ENCODE measurements at places on chromosomes 12 and 14. TPM values are rescaled to one million over a fixed set of nuclear protein-coding genes. Genes with fewer than 3 reads are reported as not detected.

DNA sequence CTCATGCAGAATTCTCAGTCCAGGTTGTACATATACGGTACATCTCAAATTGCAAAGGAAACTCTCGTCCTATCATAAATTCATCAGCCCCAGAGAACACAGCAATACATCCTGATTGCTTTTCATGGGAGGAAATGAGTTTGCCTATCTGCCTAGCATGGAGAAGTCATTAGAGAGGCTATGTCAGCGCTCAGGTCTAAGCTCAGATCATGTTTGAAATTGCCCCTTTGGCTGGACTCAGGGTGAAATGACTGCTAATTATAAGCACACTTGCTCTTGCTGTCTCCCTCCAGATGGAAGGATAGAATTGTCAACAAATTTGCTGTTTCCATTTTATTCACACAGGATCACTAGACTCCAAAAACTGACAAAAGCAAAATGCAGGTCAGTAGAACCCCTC lies 178.4 kb downstream of the RIMBP2 start:
- H3K4me3 ChIP-seq: no peak overlapping the region
- H3K27ac ChIP-seq: no peak overlapping the region
- H3K4me1 ChIP-seq: no peaks in the 10 kb centered on the region
- H3K27me3 ChIP-seq: no peaks in the 10 kb centered on the region

The SOX5 gene
- total RNA-seq: not detected

GRCh38 chr12:93783832-93784231 lies 106.7 kb downstream of the CRADD start:
- peaks cover 75% of the 10 kb centered on the region for H3K4me1 ChIP-seq
- no peak overlapping the region for H3K4me3 ChIP-seq
- no peaks in the 10 kb centered on the region for H3K27me3 ChIP-seq
- DNase-seq: peak; percentile 19
- H3K36me3 ChIP-seq: no peaks in the 10 kb centered on the region

The NR1H4 gene
- total RNA-seq: not detected

DNA sequence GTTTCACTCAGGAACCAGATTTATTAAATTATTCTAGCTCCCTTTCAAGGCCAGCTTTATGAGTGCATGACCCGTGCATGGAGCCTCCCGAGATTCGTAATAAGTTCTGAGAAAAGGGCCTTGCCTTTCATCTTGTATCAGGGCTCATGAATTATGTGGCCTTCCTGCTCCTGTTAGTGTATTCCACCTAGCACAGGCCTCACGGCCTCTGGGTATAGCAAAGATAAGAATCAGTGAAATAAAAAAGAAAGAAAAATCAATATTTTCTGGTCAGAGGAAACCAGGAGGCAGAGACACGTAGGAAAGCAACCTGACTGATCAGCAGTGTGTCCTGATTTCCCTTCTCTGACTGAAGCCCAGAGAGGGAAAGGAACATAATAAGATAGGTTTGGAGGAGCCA lies 111.4 kb downstream of the SLC35F4 start:
- H3K4me1 ChIP-seq: peaks cover 4% of the 10 kb centered on the region
- DNase-seq: no peak
- no peaks in the 10 kb centered on the region for H3K36me3 ChIP-seq
- H3K27me3 ChIP-seq: no peaks in the 10 kb centered on the region
- no peak overlapping the region for H3K4me3 ChIP-seq
- no peak overlapping the region for H3K27ac ChIP-seq

The CATSPERB gene
- total RNA-seq: 0.11 TPM

The IFNG-AS1 gene
- total RNA-seq: not detected

GRCh38 chr14:100333827-100334226 lies 10.7 kb downstream of the SLC25A47 start:
- H3K36me3 ChIP-seq: peaks cover 32% of the 10 kb centered on the region
- no peaks in the 10 kb centered on the region for H3K4me1 ChIP-seq

The RPGRIP1 gene
- not detected for total RNA-seq

The AICDA gene
- not detected for total RNA-seq

- peak overlapping the region; percentile 40 for H3K27ac ChIP-seq
- peak overlapping the region; percentile 73 for H3K4me3 ChIP-seq
- no peaks in the 10 kb centered on the region for H3K36me3 ChIP-seq
- DNase-seq: no peak
- peaks cover 19% of the 10 kb centered on the region for H3K4me1 ChIP-seq
These were observed 28.3 kb upstream of the HIGD1C start for GRCh38 chr12:50924131-50924438.

- H3K36me3 ChIP-seq: no peaks in the 10 kb centered on the region
- no peak for DNase-seq
- no peaks in the 10 kb centered on the region for H3K27me3 ChIP-seq
- H3K27ac ChIP-seq: no peak overlapping the region
These were observed 3.9 kb downstream of the STAC3 start for GRCh38 chr12:57247041-57247440.

GRCh38 chr12:116142936-116143898 lies 134.3 kb downstream of the MED13L start:
- peak overlapping the region; percentile 79 for H3K27ac ChIP-seq
- H3K4me3 ChIP-seq: peak overlapping the region; percentile 52
- H3K36me3 ChIP-seq: no peaks in the 10 kb centered on the region
- DNase-seq: peak; percentile 83
- peaks cover 64% of the 10 kb centered on the region for H3K4me1 ChIP-seq

The SALL2 gene
- 2.7 TPM for total RNA-seq

GRCh38 chr14:49977126-49977841 lies 84.4 kb downstream of the ARF6 start:
- H3K36me3 ChIP-seq: no peaks in the 10 kb centered on the region
- H3K27ac ChIP-seq: 0 out of 2 replicates have a peak overlapping the region, but pooled peaks have one; percentile 1
- no peaks in the 10 kb centered on the region for H3K27me3 ChIP-seq
- no peak overlapping the region for H3K4me3 ChIP-seq

GRCh38 chr14:90839024-90839888 lies 23.0 kb upstream of the TTC7B start:
- H3K27me3 ChIP-seq: no peaks in the 10 kb centered on the region
- 0 out of 2 replicates have a peak overlapping the region, but pooled peaks have one; percentile 15 for H3K4me3 ChIP-seq
- H3K36me3 ChIP-seq: no peaks in the 10 kb centered on the region

DNA sequence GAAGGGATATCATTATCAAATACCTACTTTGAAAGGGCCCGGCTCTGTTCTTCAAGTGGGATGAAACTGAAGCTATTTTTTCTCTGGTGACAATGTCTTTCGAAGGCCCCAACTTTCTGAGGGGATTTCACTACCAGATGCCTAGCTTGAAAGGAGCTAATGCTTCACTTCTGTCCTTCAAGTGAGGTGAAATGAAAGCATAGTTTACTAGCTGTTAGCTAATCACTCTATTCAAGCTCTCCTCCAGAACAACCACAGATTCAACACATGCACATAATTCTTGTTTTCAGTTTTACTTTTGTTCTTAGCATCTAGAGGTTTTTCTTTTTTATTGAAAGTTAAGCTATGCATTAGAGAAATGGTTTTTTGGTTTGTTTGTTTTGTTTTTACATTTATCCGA lies 571.4 kb downstream of the NOVA1 start:
- no peak for DNase-seq
- no peaks in the 10 kb centered on the region for H3K36me3 ChIP-seq
- H3K27ac ChIP-seq: no peak overlapping the region
- no peak overlapping the region for H3K4me3 ChIP-seq
- no peaks in the 10 kb centered on the region for H3K4me1 ChIP-seq

DNA sequence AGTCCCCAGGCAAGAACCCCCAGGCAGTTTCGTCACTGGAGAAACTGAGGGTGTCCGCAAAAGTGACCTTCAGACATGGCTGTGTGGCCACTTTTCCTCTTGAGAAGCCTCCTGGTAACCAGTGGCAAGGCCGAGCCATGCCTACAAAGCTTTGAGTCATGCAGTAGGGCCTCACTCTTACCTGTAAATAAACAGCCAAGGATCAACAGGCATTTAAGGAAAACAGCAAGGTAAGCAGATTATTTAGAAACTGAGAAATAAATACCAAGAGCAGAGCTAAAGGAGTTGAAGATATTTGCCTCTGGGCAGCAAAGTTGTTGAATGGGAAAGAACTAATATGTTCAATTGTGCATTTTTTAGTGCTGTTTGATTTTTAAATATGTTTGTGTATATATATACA lies 141.0 kb upstream of the BCL2L14 start:
- no peak overlapping the region for H3K27ac ChIP-seq
- no peaks in the 10 kb centered on the region for H3K4me1 ChIP-seq
- no peak overlapping the region for H3K4me3 ChIP-seq
- H3K27me3 ChIP-seq: 0 out of 2 replicates have a peak, but pooled peaks cover 4% of the 10 kb centered on the region

GRCh38 chr12:3989218-3989550 lies 116.0 kb upstream of the PARP11 start:
- H3K36me3 ChIP-seq: no peaks in the 10 kb centered on the region
- H3K27ac ChIP-seq: no peak overlapping the region
- DNase-seq: no peak
- H3K4me1 ChIP-seq: no peaks in the 10 kb centered on the region
- H3K4me3 ChIP-seq: no peak overlapping the region

DNA sequence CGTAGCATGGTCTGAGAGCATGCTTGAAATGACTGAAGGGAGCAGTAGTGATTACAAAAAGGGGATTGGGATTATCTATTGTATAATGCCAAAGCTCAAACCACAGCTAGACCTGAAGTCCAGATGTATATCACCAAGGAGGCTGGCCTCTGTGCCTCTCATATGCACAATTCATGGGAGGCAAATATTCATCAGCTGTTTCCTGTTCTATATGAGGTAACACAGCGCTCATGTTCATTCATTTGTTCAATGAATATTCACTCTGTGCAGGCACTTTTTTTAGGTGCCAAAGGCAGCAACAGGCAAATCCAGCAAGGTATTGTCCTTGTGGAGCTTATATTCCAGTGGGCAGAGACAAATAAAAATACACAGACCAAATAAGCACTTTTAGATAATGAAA lies 39.0 kb downstream of the CRACR2A start:
- no peaks in the 10 kb centered on the region for H3K36me3 ChIP-seq
- no peak overlapping the region for H3K4me3 ChIP-seq
- H3K27me3 ChIP-seq: no peaks in the 10 kb centered on the region
- H3K27ac ChIP-seq: no peak overlapping the region
- H3K4me1 ChIP-seq: no peaks in the 10 kb centered on the region
- DNase-seq: no peak

The ZBTB1 gene
- total RNA-seq: 60.0 TPM

The RASSF8 gene
- 80.1 TPM for total RNA-seq

DNA sequence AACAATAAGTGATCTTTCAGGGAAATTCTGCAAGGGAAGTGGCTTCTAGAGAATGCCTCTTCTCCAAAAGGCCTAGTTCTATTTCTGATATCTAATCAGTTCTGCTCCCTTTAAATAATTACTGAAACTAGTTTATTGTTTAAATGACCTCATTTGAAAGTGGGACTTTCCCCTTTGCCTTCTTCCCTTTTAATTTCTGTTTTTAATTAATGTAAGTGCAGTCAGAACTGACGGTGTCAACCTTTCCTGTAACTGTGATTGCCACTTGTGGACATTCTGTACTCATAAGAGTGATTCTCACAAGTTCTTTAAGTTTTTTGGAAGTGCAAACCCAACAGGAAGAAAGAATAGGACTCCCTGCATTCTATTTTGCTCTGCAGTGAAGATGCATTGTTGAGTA lies 265.3 kb upstream of the PLEKHG7 start:
- no peak for DNase-seq
- H3K27ac ChIP-seq: no peak overlapping the region
- no peaks in the 10 kb centered on the region for H3K27me3 ChIP-seq
- H3K36me3 ChIP-seq: no peaks in the 10 kb centered on the region
- peaks cover 15% of the 10 kb centered on the region for H3K4me1 ChIP-seq
- H3K4me3 ChIP-seq: no peak overlapping the region

GRCh38 chr14:102924632-102925588 lies 2.4 kb downstream of the AMN start:
- peaks cover 41% of the 10 kb centered on the region for H3K27me3 ChIP-seq
- H3K4me3 ChIP-seq: no peak overlapping the region
- no peak overlapping the region for H3K27ac ChIP-seq
- DNase-seq: no peak
- no peaks in the 10 kb centered on the region for H3K4me1 ChIP-seq

DNA sequence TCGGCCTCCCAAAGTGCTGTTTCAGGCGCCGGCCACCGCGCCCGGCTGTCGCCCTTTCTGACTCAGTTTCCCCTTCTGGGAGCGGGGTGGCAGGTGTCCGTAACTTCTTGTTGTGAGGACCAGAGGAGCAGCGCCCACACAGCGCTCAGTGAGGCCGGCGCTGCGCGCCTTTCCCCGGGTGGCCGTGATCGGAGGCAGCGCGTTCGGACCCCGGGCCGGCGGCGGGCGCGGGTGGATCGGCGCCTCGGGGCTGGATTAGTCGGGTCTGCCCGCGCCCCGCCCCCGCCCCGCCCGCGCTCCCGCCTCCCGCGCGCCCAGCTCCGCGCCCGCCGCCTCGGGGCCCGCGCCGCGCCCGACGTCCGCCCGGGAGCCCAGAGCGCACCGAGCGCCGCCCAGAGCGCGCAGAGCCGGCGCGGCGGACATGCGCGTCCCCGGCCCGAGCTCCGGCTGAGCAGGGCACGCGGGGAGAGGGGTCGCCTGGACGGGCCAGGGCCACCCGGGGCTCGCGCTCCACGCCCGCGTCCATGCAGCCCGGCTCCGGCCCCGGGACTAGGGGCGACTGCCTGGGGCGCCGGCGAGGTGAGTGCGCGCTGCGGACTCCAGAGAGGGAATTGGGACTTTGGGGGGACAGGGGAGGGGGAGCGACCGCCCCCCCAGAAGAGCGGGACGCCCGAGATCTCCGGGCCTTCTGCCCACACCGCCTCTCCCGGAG lies 50.6 kb downstream of the LRCOL1 start:
- peak overlapping the region; percentile 79 for H3K4me3 ChIP-seq
- H3K4me1 ChIP-seq: 0 out of 2 replicates have a peak, but pooled peaks cover 3% of the 10 kb centered on the region
- no peak overlapping the region for H3K27ac ChIP-seq

DNA sequence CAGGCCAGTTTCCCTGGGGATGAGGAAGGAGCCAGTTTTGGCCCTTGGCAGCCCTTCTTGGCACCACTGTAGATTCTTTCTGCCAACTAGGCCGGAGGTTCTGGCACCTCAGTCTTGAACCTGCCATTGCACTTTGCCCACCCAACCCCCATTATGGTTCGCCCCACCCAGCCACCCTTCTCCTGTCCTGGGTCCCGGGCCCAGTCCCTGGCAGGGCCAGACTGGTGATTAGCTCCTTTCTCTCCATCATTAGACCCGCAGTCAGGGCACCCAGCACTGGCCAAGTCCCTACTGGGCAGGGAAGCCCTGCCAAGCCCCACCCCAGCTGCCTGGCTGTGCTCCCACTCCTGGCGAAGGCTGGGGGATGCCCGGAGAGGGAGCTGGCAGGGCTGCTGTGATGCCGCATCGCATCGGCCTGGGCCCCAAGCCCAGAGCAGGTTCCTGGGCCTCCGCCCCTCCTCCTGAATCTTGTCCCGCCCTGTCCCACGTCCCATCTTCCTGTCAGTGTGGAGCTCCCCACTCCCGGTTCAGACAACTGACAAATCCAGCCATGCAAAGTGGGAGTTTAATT lies 9.8 kb downstream of the FAM222A start:
- H3K27me3 ChIP-seq: peaks cover 4% of the 10 kb centered on the region
- no peak overlapping the region for H3K4me3 ChIP-seq
- no peak for DNase-seq
- no peaks in the 10 kb centered on the region for H3K36me3 ChIP-seq
- no peaks in the 10 kb centered on the region for H3K4me1 ChIP-seq

GRCh38 chr12:14283489-14284144 lies 81.9 kb upstream of the ATF7IP start:
- H3K36me3 ChIP-seq: no peaks in the 10 kb centered on the region
- H3K27ac ChIP-seq: no peak overlapping the region
- no peak overlapping the region for H3K4me3 ChIP-seq
- H3K4me1 ChIP-seq: no peaks in the 10 kb centered on the region

Measured in GM23248 (cell line).